CD4-positive, alpha-beta T cell treated with Interleukin-17A for 1 hour (primary cell): ENCODE measurements at places on chromosomes 6 and 20.

- no peak for DNase-seq
These were observed 4.2 kb upstream of the NTSR1 start for GRCh38 chr20:62704341-62704948.

DNA sequence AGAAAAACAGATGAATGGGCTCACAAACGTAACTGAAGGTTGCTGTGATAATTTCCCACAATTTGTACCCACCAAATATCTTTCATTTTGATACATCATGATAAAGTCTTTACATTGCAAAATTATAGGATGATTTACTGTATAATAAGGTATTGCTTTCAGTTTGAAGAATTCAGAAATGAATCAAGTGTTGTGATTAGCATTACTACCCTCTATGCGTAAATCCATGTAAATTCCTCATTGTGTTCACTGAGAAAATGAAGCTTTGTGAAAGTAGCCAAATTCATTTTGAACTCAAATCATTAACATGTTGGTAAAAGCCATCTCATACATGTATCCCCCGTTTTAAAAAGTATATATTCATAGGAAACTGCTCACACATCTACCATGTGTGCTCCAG lies 379.4 kb downstream of the ESR1 start:
- no peak for DNase-seq

- DNase-seq: no peak
These were observed 190.8 kb downstream of the MTFR2 start for GRCh38 chr6:136059308-136059707.

DNA sequence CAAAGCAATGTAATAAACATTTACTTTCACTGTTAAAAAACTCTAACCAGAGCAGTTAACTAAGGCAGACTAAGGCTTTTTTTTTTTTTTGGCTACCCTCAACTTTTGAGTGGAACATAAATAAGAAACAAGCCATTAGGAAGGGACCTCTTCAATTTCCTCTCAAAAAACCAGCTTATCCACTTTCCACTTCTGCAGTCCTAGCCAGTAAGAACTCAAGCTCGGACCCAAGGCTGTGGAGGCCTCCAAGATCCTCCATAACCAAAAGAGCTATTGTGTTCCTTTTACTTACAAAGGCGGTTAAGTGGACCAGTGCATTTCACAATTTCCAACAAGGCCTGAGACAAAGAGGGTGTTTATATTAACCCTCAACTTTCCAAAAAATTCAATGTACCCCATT lies 5.3 kb downstream of the KCNK5 start:
- no peak for DNase-seq

GRCh38 chr6:27837625-27838057 lies 74.6 kb downstream of the OR2B2 start:
- no peak for DNase-seq

DNA sequence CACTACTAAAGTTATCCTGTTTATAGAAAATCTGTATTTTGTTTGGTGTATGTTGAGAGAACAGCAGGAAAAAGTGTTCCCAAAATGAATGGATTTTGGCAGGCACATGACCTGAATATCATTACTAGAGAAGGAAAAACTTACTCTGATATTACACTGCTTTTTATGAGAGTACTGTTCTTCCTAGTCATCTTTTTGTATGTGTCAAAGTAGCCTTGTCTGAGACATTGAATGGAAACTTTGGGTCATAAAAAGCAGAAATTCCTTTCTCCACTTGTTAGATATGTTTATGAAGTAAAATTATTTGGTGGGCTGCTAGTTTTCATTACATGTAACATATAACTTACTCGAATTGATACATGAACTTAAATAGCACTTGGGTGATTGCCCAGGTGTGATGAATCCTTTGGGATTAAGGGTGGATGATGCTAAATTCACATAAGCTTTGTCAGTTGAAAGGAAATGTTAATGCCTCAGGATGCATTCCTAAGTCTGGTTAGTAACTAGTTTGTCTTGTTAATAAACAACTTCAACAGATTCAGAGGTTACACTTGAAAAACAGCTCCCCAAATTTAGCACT lies 206.7 kb downstream of the CENPW start:
- DNase-seq: no peak

DNA sequence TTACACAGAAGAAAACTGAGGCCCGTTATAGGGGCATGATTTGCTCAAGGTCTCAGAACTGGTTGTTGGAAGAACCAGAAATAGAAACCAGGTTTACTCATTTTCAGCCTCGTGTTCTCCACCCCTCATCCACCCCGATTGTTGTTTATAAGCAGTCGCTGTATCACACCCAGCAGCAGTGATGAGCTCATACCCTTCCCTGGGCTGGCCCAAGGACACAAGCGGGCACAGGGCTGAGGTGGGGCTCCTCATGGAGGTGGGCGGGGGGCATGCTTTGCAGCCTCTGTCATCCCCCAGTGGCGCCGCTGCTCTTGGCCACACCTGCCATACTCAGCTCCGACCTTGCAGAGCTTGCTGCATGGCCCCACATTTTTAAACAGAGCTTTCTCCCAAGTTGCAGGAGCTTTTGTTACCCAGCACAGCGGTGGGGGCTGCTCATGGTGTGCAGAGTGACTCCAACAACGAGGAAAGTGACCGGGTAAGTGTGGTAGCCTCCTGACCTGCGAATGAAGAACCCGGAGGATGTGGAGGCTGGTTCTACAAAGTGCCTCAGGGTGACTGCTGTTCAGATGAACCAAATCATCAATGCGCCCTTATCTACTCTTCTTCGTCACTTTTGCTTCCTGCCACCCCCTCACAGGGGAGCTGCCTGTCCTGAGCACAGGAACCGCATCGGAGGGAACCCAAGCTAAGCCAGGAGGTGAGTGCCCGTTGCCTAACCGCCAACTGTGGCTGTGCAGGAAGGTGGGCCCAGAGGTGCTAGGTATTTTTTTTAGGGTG lies 43.6 kb upstream of the NKX2-2 start:
- peak; percentile 56 for DNase-seq

DNA sequence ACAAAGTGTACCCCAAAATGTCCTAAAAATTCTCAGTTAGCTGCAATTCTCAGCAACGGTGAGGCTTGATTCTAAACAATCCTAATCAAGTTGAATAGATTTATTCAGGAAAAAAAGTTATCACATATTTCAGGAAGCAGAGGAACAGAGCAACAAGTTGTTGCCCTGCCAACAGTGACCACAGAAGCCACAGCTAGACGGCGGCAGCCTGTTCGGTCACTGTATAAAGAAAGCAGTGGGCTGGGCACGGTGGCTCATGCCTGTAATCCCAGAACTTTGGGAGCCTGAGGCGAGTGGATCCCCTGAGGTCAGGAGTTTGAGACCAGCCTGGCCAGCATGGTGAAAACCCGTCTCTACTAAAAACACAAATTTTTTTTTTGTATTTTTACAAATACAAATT lies 171.2 kb upstream of the BMP5 start:
- DNase-seq: no peak

DNA sequence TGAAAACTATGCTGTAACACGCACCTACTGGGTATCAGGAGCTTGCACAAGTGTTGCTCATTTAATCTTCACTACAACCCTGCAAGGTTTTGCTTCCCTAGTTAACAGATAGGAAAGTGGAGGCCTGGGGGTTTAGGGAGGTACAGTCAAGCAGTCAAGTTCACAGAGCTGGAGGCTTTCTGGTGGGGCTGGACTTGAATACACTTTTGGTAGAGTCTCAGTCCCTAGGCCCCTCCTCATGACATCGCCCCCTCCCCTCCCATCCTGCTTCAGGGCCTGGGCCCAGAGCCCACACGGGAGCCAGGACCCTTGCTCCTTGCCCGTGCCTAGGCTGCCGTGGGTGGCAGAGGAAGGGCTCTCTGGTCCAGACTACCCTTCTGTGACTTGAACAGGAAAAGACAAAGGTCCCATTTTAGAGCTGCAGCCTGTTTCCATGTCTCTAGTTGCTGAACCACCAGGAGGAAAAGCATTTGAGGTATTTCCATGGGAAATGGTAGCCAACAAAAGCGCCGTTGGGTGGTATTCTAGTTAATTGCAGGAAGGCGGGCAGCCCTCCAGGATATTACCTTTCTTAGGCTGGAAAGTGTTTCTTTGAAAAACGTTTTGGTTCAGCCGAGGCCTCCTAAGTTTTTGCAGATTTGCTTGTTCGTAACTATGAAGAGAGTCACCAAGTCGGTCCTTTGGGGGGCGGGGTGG lies 84.9 kb downstream of the CDC5L start:
- no peak for DNase-seq

DNA sequence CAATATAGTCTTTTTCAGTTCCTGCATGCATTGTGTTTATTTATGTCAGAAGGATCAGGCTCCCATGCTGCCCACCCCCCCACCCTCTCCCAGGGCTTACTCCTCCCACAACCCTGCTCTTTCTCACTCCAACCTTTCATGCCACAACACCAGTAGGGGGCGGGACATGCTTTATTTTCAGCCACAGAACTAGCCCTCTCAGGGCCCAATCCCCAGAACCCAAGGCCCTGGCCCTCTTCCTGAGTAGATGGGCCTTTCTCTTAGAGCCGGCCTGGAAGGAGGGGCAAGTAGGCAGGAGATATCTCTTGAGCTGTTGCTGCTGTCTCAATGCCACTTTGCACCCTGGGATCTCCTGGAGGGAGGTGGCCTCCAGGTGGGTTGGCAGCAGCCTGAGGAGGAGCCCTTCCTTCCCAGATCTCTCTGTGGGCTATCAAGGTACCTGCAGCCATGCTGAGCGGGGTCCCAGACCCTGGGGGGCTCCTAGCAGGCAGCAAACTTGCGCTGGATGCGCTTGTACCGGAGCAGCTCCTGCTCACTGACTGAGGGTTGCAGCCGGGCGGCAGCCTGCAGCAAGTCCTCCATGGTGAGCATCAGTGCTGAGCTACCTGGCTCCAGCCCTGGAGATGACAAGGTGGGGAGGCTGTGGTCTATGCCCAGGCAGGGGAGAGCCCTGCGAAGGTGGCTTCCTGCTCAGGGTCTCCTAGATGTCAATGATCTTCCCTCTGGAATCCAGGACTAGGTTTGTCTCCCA lies 3.5 kb downstream of the GNMT start:
- peak; percentile 54 for DNase-seq

DNA sequence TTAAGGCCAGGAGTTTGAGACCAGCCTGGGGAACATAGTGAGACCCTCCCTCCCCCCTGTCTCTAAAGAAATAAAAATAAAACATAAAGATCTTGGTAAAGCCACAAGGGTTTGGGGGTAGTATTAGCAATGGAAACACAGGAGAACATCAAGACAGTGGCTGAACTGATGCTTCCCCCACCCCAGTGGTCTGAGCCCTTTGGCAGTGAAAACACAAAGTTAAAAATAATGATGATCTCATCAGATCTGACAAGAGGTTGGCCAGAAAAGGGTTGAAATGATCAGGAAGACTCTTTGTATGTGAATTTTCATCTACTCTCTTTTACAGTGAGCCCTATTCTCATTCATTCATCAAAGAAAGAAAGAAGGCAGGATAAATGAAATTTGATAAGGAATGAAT lies 93.7 kb downstream of the KCNB1 start:
- no peak for DNase-seq

DNA sequence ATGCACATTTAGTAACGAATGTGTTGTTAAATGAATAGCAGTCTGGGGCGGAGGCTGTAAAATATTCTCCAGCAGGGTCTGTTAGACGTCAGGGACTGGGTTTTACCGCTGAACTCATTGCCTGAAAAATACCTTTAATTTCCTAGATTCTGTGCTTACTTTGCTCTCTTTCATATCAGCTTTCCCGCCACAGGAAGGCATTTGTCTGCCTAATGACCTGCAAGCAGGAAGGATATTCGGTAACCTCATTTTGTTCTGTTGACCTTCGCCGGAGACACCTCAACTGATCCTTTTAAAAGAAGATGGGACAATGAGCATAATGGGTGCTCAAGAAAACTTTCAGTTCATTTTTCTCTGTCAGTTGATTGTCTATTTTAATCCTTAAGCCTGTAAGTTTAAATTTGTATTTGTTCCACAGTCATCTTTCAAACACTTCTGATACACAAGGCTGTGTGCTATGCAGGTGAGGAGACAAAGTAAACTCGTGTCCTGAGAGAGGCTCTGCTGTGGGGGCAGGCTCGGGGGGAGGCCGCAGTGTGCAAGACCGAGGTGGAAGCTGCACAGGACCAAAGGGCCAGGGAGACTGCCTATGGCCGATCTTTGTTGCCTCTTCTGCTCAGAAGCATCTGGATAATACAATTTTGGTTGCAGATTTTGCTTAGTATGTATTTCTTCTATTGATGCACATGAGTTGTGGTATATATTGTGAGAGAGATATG lies 27.4 kb upstream of the SIM1 start:
- DNase-seq: no peak

- DNase-seq: no peak
These were observed 23.9 kb upstream of the MOXD1 start for GRCh38 chr6:132425176-132425575.

GRCh38 chr20:3168829-3169590 lies 4.3 kb downstream of the LZTS3 start:
- DNase-seq: no peak

DNA sequence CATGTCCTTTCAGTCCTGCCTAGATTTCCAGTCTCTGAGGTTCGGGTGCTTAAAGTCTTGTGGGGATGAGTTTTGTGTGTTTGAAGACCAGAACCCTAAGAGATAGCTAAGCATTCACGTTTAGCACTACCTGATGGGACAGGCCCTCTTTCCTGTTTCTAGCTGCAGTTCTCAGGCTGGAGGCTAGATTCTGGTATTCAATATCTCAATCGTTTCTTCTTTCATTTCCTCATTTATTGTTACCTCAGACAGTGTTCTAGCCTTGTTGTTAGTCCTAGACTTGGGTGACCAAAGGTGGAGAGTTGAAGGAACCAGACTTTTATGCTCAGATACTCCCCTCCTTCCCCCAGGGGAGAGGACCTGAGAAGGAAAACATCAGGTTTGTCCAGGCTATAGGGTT lies 16.8 kb downstream of the CEP250 start:
- no peak for DNase-seq

- DNase-seq: no peak
These were observed 70.8 kb downstream of the NDUFAF5 start for GRCh38 chr20:13855613-13856012.

- no peak for DNase-seq
These were observed 100.7 kb upstream of the CARMIL1 start for GRCh38 chr6:25178336-25179035.

DNA sequence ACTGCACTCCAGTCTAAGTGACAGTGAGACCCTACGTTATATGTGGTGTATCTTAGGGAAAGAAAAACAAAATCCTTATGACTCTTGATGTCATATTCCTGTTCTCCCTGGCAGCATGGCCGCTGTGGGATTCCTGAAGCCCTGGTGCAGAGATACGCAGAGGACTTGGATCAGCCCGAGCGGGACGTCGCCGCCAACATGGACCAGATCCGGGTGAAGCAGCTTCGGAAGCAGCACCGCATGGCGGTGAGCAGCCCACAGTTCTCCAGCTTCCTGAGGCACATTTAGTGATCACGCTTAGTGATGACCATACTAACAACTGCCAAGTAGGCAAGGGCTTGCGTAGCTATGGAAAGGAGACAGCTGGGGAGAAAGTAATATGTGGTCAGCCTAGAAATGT lies 200.9 kb upstream of the UST start:
- DNase-seq: no peak

GRCh38 chr6:155146205-155146604 lies 117.6 kb upstream of the CLDN20 start:
- no peak for DNase-seq

- DNase-seq: peak; percentile 72
These were observed 368.9 kb upstream of the JARID2 start for GRCh38 chr6:14876778-14877613.

- no peak for DNase-seq
These were observed 24.3 kb upstream of the MCUR1 start for GRCh38 chr6:13838616-13839015.

- no peak for DNase-seq
These were observed 178.8 kb upstream of the PRDM1 start for GRCh38 chr6:105907301-105907700.
